OCI-LY7 (cell line): ENCODE measurements at places on chromosomes 3 and 15. TPM values are rescaled to one million over a fixed set of nuclear protein-coding genes. Genes with fewer than 3 reads are reported as not detected.

The SEMA3G gene
- total RNA-seq: 0.15 TPM in 1 of 2 replicates, not detected in the other

The SH2D7 gene
- not detected in 2 replicates for total RNA-seq

The MAGI1 gene
- 0.63 and 1.0 TPM in 2 replicates for total RNA-seq

DNA sequence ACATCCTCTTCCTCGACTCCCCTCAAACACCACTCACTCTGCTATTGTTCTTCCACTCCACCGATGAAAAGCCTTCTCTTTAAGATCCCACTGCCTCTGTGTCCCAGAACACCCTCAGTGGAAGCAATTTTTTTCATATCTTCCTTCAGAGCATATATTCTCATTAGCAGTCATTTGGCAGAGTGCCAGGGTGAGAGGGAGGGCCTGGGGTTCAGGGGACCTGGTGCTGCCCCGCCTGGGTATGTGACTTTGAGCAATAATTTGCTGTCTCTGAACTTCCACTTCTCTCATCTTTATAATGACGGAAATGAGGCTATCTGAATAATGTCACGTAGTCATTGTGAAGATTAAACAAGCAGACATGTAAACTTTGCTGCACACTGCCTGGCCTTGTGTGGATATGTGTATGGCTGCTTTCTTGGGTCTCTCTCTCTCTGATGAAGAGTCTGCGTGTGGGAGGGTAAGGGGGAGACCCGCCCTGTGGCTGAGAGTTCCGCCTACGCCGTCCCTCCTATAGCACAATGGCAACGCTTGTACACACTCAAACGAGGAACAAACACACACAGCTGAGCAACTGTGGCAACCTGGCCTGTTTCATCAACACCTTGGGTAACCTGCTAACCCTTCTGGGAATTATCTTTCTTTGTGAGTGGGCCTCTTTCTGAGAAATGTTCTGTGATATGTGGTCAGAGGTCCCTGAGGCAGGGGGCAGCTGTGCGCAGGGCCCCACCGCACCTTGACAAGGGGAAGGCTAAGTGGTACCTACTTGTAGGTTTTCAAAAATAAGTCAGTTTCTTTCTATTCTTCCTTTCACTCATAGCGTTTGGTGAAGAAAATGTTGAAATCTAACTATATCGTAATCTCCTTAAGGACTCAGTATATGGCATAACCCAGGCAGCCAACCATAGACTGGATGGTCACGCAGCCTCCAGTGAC is 369.8 kb downstream of the SV2B start:
- no peak for DNase-seq

GRCh38 chr15:77633913-77634265 is 1.2 kb upstream of the LINGO1 start:
- no peak for DNase-seq

- peak; percentile 26 for DNase-seq
Measured at GRCh38 chr3:50299929-50300680, 900 bp upstream of the HYAL3 start.

DNA sequence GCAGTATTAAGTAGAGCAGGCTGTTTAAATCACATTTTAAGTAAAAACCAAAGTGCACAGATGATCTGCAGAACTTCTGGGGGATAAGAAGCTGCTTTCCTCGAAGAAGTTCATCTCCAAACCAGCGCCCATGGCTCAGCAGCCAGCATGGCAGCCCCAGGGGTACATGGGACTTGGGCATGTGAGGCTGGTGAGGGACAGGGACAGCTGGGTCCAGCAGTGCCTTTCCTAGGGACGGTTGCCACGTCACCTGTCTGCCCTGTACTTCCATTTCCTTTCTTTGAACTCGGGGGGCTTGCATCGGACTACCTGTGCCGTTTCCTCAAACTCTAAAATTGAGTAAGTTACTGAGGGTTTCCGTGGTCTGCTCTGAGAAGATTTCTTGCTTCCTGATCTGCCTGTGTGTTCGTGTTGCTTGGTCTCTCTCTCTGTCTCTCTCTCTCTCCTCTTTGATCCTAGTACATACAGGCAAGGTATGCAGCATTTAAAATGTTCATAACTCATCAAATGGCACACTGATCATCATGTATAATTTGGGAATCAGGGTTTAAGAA is 67.6 kb downstream of the IGF1R start:
- no peak for DNase-seq

- DNase-seq: peak; percentile 69
Measured at GRCh38 chr15:38073178-38073946, 138.9 kb downstream of the TMCO5A start.

DNA sequence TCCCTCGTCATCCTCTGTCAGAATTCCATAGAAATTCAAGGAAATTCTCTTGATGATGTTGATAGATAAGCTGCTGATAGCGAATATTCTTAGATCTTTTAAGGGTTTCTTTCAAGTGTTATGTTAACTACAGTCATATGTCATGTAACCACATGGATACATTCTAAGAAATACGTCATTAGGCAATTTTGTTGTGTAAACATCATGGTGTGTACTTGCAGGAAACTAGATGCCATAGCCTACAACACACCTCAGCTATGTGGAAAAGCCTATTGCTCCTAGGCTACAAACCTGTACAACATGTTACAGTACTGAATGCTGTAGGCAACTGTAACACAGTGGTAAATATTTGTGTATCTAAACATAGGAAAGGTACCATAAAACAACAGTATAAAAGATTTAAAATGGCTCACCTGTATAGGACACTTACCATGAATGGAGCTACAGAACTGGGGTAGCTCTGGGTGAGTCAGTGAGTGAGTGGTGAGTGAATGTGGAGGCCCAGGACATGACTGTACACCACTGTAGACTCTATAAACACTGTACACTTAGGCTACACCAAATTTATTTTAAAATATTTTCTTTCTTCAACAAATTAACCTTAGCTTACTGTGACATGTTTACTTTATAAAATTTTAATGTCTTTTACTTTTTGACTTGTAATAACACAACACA is 34.6 kb downstream of the GLDN start:
- no peak for DNase-seq

DNA sequence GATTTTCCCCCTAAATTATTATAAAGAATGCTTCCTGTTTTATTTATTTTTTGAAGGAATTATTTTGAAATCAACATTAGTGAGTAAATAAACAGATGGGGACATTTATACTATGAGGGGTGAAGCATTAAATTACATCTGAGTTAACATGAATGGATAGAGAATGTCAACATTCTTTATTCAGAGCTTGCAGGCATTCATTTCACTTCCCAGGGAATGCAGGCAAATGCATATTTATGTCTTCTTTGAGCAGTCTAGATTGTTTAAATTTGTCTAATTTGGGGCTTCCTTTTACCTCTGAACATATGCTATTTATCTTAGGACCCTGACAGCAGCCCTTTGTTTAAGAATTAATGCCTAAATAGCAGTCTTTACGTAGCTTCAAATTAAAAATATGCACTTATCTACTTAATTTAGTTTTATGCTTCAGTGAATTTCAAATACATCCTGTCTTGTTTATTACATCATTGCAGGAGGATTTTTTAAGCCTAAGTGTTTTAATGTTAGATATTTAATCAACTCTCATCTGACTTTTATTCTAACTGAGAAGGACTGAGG is 630.5 kb upstream of the LMCD1 start:
- no peak for DNase-seq

DNA sequence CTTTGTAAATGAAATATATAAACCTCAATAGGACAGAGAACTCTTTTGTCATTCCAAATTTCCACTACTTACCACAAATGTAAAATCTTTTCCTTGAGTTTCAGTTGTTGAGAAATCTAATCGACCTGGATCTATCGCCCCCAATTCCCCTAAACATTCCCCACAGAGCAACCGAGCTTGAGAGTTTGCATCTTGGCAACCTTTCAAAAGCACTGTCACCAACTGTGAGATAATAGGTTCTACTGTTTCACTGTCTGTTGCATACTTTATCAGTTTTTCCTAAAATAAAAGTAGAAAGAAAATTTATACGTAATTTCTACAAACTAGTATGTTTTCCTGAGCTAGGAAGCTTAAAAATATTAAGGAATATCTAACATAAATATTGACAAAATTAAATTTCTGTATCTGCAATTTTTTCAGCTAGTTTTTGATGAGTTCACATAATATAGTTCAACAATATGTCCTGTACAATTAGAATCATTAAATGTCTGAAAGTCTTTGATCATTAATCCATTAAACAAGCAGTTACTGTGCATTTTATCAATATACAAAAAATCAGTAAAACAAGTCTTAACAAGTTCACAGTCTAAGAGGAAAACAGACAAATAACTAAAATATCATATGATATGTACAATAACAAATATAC is 54.5 kb downstream of the ATR start:
- no peak for DNase-seq

DNA sequence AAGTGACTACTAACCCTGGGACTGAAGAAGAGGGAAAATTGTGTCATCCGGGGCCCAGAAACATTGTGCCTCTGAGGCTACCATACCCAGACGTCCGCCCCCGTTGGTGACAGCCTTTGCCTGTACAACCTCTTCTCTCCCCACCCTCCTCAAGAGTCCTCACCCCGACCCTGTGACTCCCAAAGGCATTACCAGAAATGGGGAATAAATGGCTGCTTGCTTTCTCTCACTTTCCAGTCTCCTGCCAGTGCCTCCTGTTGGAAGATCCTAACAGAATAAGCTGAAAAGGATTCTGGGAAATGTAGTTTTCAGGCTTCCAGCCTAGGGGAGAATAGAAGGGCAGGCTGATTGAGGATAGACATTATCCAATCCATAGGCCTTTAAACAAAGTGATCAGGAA is 30.8 kb upstream of the SLC25A36 start:
- peak; percentile 0 for DNase-seq
